ENCODE measurements at places on chromosomes 12 and 14. TPM values are rescaled to one million over a fixed set of nuclear protein-coding genes. Genes with fewer than 3 reads are reported as not detected.

Gene RSRC2
- polyA plus RNA-seq, result 14.2 TPM

Gene NDRG2
- polyA plus RNA-seq, result 6.8 TPM

Gene KRT2
- not detected for polyA plus RNA-seq

Gene SOAT2
- polyA plus RNA-seq, result not detected

Gene KANSL2
- 12.2 TPM for polyA plus RNA-seq

Gene SYT10
- not detected for polyA plus RNA-seq

Gene KRT3
- not detected for polyA plus RNA-seq

Gene TCL1B
- not detected for polyA plus RNA-seq

Gene VRTN
- polyA plus RNA-seq, result not detected

GRCh38 chr14:95319312-95320077 lies at the start of gene CLMN:
Gene CLMN, minus strand, starts transcription at chr14:95319908. Its CDS starts 116 bp downstream, at chr14:95319792.
- peak within 1 kb of the TSS; percentile 75 for H3K4me3 ChIP-seq
- no peaks in the 10 kb centered on the region for H3K27me3 ChIP-seq
- H3K27ac ChIP-seq, result peak within 1 kb of the TSS; percentile 81
- H3K4me1 ChIP-seq, result peaks cover 80% of the 10 kb centered on the region

- peaks cover 23% of the 10 kb centered on the region for H3K4me1 ChIP-seq
- H3K36me3 ChIP-seq, result no peaks in the 10 kb centered on the region
- no peak overlapping the region for H3K4me3 ChIP-seq
- H3K27me3 ChIP-seq, result peaks cover 16% of the 10 kb centered on the region
Observed at GRCh38 chr12:64785838-64786237, 26.6 kb upstream of the GNS start.

DNA sequence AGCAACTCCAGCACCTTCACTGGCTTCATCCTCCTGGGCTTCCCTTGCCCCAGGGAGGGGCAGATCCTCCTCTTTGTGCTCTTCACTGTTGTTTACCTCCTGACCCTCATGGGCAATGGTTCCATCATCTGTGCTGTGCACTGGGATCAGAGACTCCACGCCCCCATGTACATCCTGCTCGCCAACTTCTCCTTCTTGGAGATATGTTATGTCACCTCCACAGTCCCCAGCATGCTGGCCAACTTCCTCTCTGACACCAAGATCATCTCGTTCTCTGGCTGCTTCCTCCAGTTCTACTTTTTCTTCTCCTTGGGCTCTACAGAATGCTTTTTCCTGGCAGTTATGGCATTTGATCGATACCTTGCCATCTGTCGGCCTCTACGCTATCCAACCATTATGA lies 6.8 kb downstream of the OR11G2 start:
- H3K36me3 ChIP-seq, result no peaks in the 10 kb centered on the region
- H3K27ac ChIP-seq, result no peak overlapping the region
- H3K27me3 ChIP-seq, result no peaks in the 10 kb centered on the region
- peak; percentile 15 for DNase-seq
- H3K4me1 ChIP-seq, result peaks cover 5% of the 10 kb centered on the region

DNA sequence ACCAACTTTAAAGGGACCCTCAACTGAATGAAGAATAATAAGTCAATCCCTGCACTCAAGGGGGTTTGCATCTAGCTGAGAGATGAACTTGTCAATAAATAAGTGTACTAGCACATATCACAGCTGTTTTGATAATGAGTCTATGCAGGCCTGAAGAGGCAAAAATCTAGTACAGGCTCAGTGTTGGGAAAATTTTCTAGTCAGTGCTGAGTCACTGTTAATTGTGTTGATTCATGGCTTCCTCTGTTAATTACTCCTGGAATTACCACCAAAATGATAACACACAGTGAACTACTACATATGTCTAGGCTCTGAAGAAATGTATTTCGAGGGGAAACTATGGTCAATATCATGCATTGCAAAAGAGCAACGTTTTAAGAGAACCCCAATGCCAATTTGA lies 18.9 kb downstream of the SNRPF start:
- H3K4me3 ChIP-seq, result no peak overlapping the region
- H3K27me3 ChIP-seq, result no peaks in the 10 kb centered on the region
- no peaks in the 10 kb centered on the region for H3K36me3 ChIP-seq
- no peak overlapping the region for H3K27ac ChIP-seq

- no peaks in the 10 kb centered on the region for H3K27me3 ChIP-seq
- no peak for DNase-seq
- peaks cover 16% of the 10 kb centered on the region for H3K36me3 ChIP-seq
- no peaks in the 10 kb centered on the region for H3K4me1 ChIP-seq
Observed at GRCh38 chr12:128871516-128871892, 18.2 kb downstream of the GLT1D1 start.

- H3K4me3 ChIP-seq, result no peak overlapping the region
- no peak for DNase-seq
- H3K27me3 ChIP-seq, result no peaks in the 10 kb centered on the region
- H3K36me3 ChIP-seq, result no peaks in the 10 kb centered on the region
Observed at GRCh38 chr14:51419685-51420084, 179.6 kb downstream of the TMX1 start.

DNA sequence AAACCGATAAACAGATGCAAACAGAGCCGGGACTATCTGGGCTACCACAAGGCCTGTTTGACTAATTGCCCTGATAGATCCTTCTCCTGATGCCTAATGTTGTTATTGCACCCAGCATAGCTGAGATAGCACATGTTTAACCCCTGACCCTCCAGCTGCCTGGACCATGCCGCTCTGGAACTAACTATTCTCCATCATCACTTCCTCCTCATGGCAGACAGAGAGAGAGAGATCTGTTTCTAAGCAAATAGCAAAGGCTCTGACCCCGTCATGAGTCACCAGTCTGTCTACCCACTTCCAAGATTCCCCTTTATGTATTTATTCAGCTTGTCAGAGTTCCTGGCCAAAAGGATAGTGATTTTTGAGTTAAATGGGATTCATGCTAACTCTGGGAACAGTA lies 58.2 kb upstream of the FLRT2 start:
- H3K36me3 ChIP-seq, result no peaks in the 10 kb centered on the region
- no peak for DNase-seq
- H3K27me3 ChIP-seq, result no peaks in the 10 kb centered on the region
- H3K27ac ChIP-seq, result no peak overlapping the region
- H3K4me3 ChIP-seq, result no peak overlapping the region

GRCh38 chr12:47131011-47131410 lies 51.3 kb upstream of the AMIGO2 start:
- no peak for DNase-seq
- H3K4me3 ChIP-seq, result no peak overlapping the region
- no peaks in the 10 kb centered on the region for H3K27me3 ChIP-seq
- no peak overlapping the region for H3K27ac ChIP-seq

GRCh38 chr12:71652656-71653055 lies 11.0 kb downstream of the ZFC3H1 start:
- H3K4me3 ChIP-seq, result no peak overlapping the region
- H3K36me3 ChIP-seq, result peaks cover 82% of the 10 kb centered on the region
- peaks cover 9% of the 10 kb centered on the region for H3K4me1 ChIP-seq
- no peak for DNase-seq

DNA sequence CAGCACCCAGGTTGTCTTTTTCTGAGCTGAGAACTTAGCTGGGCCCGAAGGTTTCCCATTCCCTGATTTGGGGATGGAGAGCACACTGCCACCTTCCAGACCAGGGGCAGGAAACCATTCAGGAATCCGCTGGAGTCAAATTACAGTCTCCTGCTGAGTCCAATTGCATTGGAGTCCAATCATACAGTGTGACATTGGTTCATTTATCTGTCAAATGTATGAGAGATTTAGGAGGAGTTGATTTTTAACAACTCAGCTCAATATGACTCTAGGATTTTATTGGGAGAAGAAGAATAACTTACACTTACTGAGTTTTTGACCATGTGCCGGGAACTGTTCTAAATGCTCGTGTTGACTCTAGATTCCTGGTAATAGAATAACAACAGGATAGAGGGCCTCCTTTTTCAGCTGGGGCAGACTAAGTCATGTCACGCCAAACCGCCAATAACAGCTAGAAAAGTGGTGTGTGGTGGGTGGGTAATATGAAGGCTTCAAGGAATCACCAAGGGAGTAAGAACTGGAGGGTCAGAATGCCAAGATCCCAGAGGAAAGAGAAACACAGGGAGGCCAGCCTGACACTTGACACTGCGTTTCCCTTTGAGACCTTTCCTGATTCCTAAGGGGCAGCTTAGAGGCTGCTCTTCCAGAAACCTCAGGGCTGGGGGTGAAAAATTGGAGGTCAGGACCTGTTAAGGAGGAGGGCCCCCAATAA lies 11.5 kb downstream of the SYNDIG1L start:
- H3K4me1 ChIP-seq, result no peaks in the 10 kb centered on the region
- H3K36me3 ChIP-seq, result no peaks in the 10 kb centered on the region
- no peak overlapping the region for H3K27ac ChIP-seq
- no peak for DNase-seq

DNA sequence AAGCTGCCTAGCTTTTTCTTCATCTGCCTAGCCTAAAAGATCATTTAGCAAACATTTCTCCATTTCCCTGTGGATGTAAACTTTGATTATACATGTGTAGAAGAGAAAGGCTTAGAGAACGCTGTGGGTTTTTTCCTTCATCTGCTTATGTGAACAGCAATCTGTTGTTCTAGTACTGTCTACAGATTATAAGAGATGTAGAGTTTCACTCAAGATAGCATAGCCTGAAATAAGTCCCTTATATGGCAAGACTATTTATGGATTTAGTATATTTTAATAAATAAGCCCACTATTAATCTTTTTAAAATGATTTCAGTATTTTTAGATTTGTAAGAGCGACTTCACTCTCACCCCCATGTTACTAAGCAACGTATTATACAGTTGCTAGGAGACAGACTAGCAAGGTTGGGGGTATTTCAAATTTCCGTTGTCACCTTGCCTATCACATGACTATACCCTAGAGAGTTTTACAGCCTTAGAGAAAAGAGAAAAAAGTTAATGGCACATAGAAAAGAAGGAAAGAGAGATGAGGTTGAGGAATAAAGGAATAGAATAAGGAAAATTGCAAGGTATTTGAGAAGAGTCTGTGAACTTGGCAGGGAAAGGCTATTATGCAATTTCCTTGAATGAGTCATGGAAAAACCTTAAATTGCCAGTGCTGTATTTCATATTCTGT lies 12.2 kb upstream of the TUBA1A start:
- H3K27me3 ChIP-seq, result no peaks in the 10 kb centered on the region
- H3K36me3 ChIP-seq, result no peaks in the 10 kb centered on the region
- H3K27ac ChIP-seq, result no peak overlapping the region
- DNase-seq, result peak; percentile 80

DNA sequence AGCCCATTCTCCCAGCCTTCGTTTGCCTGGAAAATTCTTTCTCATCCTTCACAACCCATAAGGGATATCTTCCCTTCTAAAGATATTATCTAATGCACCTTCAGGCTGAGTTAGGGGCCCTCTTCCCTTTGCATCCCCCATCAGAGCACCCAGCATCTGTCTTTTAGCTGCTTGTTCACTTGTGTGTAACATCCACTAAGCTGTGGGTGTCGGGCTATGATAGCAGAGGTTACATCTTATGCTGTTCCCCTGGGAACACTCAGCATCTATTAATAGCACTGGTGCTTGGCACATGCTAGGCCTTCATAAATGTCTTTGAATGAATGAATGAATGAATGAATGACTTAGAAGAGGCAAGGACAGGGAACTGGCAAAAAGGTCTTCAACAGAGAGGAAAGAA lies 131.8 kb downstream of the NUAK1 start:
- DNase-seq, result no peak
- H3K27me3 ChIP-seq, result no peaks in the 10 kb centered on the region
- no peaks in the 10 kb centered on the region for H3K36me3 ChIP-seq
- H3K4me1 ChIP-seq, result no peaks in the 10 kb centered on the region

GRCh38 chr12:31353750-31354708 lies 28.1 kb upstream of the SINHCAF start:
- no peaks in the 10 kb centered on the region for H3K36me3 ChIP-seq
- peak; percentile 38 for DNase-seq
- no peaks in the 10 kb centered on the region for H3K27me3 ChIP-seq
- H3K4me3 ChIP-seq, result no peak overlapping the region
- H3K4me1 ChIP-seq, result peaks cover 9% of the 10 kb centered on the region

DNA sequence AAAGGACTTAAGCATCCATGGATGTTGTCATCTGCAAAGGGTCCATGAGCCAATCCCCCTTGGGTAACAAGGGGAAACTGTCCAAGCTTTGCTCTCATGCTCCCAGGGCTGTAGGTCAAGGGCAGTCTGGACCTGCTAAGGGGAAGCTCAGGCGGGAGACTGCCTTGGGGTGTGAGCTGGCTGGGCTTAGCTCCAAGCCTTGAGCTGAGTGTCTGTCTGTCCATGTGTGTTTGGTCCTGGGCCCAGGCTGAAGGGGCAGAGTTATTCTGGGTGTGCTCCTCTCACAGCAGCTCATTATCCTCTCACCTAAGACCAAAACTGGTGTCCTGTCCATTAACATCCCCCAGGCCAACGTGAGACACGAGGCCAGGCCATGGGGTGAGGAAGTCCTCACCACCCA lies 274.8 kb downstream of the SLC15A4 start:
- no peak overlapping the region for H3K27ac ChIP-seq
- H3K36me3 ChIP-seq, result no peaks in the 10 kb centered on the region
- H3K27me3 ChIP-seq, result no peaks in the 10 kb centered on the region
- no peaks in the 10 kb centered on the region for H3K4me1 ChIP-seq
- H3K4me3 ChIP-seq, result no peak overlapping the region

DNA sequence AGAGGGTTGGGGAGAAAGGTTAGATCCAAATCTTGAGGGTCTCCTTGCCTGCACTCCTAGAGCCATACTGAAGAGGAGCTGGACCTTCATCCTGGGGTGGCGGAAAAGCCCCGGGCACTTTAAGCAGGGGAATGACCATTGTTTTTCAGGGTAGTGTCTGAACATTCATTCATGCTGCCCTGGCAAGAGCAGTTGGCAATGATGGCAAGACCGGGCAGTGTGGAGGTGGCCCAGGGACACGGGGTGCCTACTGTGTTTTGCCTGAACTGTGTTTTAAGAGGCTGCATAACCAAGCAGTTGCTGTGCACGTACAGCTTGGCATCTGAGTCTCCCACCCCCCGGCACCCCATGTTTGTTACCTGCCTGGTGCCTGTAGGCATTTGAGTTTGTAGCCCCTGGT lies 14.7 kb downstream of the TPCN1 start:
- no peak for DNase-seq
- no peak overlapping the region for H3K4me3 ChIP-seq
- peaks cover 53% of the 10 kb centered on the region for H3K36me3 ChIP-seq
- peak overlapping the region; percentile 77 for H3K27ac ChIP-seq
- H3K4me1 ChIP-seq, result peaks cover 98% of the 10 kb centered on the region
- no peaks in the 10 kb centered on the region for H3K27me3 ChIP-seq

DNA sequence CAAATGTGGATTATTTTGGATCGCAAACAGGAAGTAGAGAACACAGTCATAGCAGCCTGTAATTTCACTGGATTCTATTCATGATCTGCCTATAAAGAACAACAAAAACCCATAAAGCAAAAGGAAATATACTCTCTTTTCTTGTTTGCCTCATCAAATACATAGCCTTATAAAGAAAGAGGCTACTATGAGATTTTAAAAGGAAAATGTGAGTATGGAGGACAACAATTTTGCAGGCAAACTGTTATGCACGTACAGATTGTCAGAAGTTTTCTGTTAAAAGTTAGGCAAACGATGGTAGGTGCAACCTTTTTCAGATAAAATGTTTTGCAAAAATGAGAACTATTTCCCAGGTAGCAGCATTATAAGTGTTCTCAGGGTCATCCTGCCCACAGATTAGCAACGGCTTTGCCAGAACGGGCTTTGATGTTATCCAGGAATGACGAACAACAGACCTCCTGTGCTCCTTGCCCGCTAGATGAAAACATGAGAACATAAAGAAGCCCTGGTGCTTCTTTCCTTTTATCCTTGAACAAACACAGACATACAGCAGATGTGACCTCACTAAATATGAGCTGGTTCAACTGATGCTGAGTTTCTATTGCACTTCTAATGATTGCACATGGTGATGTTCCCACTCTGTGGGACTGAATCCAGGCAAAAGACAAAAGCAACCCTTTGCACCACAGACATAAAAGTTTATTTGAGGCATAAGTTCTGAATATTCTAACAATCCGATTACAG lies 88.1 kb downstream of the ITPR2 start:
- DNase-seq, result no peak
- peaks cover 4% of the 10 kb centered on the region for H3K4me1 ChIP-seq
- no peak overlapping the region for H3K27ac ChIP-seq
- H3K4me3 ChIP-seq, result no peak overlapping the region
